ENCODE measurements at places on chromosomes 2 and 18. TPM values are rescaled to one million over a fixed set of nuclear protein-coding genes. Genes with fewer than 3 reads are reported as not detected.
A peak's percentile ranks its signal among the peaks of the same experiment; 100 is the strongest.

DNA sequence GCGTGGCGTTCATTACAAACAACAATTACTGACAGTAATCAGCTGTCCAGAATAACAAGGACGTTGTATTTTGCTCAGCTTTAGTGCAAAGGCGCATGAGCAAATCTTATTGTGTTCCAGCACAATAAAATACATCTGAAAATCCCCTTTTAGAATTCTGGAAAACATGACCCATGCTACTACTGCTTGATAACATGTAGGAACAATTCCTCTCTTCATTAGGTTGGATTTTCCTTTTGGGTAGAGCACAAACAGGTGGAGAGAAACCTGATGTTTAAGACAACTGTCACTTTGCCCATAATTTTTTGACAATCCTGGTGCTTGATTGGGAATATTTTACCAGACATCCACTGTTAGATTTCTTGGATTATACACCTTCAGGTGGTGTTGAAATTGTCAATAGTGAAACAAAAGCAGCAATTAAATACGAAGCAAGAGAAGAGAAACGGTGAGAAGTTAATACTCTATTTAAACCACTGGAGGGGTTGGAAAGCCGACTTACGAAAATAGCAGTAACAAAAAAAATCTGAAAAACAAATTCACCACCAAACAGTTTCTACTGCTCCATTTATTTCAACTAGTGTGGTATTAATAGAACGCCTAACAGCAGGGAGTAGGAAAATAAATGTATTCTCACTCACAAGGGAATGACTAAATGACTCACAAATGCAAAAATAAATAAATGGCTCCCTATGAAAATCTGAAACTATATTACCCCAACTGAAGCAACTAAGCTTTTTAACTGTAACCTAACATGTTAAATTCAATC is 102.7 kb downstream of the CPO start:
- DNase-seq, result peak; percentile 15

Gene MATN3
- total RNA-seq, result not detected

GRCh38 chr2:8737571-8738175 is 55.8 kb downstream of the ID2 start:
- no peak for DNase-seq

DNA sequence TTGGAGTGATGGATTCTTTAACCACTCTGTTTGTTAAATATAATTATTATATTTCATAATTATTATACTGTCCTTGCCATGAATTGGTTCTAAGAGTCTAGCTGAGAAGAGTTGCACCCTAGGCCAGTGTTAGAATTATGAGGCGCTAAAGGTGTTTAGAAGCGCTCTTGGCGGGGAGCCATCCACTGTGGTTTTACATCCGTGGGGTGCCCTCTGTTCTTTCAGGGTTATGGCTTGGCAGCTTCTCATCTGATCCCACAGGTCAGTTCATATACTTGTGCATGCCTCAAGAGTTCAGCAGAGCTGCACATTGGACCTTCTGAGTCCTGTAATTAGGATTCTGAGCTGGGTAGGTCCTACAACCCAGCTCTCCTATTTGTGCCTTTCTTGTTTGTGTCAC is 9.1 kb downstream of the ASAP2 start:
- no peak for DNase-seq

- DNase-seq, result no peak
Observed at GRCh38 chr18:27497246-27497645, 312.1 kb upstream of the CHST9 start.

DNA sequence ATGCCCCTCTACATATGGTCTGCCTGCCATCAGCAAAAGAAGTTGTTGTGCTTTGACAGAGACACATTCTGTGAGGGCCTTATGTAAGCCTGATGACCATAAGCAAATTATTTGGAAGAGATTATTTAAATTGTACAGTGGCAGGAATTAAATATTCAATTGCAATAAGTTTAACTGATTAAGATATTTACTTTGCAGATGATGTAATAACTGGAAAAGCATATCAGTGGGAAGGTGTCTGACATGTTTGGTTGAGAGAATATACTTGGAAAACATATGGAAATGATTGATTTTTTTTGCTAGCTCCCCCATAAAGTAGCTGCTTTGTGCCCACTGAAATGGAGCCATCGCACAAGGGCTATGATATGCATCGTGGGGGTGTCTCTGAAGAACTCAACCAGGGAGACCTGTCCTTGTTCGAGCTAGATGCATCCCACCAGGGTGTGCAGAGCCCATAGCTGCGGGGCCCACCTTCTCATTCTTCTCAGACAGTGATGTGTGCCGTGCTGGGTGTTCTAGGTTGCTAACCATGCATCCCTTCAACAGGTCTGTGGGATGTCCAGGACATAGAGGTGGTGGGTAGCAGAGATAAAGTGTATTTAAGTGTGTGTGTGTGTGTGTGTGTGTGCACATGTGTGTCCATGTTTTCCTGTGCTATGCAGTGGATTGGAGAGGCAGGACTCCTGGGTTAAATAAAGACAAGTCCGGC is 90.4 kb upstream of the PARD3B start:
- DNase-seq, result no peak

Gene CXCR2
- not detected for total RNA-seq
